DMS 273 treated with DMSO at 0.1 percent for 48 hours (cell line): ENCODE measurements at places on chromosomes 6 and 20.

GRCh38 chr6:149357726-149358538 lies 40.4 kb downstream of the TAB2 start:
- DNase-seq: no peak

DNA sequence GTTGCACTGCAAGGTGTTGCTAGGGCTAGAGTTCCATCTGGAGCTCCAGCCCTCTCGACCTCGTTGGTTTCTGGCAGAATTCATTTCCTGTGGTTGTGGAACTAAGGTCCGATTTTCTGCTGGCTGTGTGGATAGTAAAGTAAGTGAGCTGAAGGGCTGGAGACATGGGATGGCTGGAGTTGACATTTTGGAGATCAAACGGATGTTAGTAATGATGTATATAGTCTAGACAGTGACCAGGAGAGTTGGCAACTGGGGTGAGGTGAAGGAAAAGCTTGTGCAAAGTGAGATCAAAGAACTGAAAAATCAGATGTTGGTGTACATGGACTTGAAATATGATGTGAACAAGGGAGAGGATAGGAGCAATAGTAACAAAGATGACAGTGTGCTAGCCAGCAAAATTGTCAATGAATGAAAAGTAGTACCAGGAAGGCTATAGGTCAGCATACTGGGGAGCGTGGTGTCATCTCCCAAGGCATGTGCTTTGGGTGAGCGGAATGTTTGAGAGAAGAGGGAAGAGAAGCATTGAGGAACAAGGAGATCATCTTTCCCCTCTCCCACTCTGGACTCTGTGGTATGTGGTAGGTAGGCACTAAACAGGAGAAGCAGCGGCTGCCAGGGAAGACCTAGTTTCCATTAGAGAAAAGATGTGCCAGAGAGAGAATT lies 7.8 kb downstream of the QRSL1 start:
- no peak for DNase-seq

DNA sequence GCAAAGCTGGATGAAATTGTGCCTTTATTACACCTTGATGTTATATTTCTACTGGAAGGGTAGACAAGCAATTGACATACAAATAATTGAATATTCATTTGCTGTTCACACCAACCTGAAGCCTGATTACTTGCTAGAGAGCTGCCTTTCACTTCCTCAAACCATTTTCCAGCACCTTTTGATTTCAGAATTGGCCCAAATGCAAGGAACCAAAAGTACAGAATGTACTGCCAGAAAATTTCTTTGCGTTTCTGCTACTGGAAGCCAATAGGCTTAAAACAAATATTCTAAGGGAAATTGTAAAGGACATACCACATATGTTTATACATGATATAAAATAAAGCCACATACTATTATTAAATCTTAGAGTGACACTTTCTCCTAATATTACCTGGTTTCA lies 94.5 kb downstream of the RFPL4B start:
- no peak for DNase-seq

- DNase-seq: peak; percentile 7
Observed at GRCh38 chr6:95431637-95432228, 145.6 kb upstream of the MANEA start.

DNA sequence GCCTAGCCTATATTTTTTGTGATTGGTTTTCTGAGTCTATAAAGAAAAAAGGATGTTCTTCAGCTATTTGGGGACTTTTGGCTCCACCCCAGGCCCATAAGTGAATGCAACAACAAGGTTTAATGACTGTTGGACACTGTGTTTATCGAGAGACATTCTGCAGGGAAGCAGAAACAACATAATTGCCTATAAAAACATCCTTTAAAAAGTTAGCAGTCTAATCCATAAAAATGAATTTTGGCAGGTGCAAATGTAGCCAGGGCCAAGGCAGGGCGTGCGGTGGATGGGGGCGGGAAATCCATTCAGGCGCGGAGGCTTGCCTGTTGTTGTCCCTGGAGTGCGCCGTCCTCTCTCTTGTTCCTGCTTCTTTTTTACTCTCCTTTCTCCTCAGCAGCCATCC lies 99.3 kb downstream of the PAX1 start:
- no peak for DNase-seq
